PC-3 (cell line): ENCODE measurements at places on chromosomes 6 and 20. TPM values are rescaled to one million over a fixed set of nuclear protein-coding genes. Genes with fewer than 3 reads are reported as not detected.

Gene MACROD2
- total RNA-seq = 3.1 and 11.5 TPM in 2 replicates

GRCh38 chr20:57478176-57478575 is 46.8 kb downstream of the CTCFL start:
- DNase-seq = no peak

GRCh38 chr20:15297059-15297875 is 959.9 kb upstream of the FLRT3 start:
- peak; percentile 91 for DNase-seq

Gene DDO
- not detected in 2 replicates for total RNA-seq

- no peak for DNase-seq
These were observed 12.6 kb upstream of the DEFB113 start for GRCh38 chr6:49982046-49982445.

DNA sequence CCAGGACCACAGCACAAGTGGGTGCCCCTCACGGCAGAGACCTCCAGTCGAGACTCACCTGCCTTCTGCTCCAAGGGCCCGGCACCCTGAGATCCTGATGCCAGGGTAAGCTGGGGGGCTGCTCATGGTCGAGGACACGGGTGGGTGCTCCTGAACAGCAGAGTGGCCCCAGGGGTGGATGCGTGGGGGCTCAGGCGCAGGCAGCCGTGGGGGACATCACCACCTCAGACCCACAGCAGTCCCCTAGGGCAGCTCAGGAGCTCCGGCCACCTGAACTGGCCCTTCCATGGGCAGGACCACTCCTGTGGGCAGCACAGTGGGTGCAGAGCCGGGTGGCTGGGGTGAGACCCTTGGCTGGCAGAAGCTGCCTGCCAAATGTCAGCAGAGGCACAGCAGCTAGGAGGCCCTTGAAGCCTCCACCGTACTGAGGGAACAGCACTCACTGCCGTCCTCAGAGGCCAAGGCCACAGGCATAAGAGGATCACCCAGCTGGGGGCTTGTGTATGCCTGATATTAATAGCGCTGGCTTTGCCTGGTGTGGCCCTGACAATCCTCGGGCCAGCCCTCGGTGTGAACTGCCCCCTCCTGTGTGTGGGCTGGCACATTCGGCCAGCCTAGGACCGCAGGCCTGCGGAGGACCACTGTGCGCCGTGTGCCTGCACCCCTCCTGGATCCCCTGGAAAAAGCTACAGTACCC is 5.4 kb downstream of the UCKL1 start:
- no peak for DNase-seq

DNA sequence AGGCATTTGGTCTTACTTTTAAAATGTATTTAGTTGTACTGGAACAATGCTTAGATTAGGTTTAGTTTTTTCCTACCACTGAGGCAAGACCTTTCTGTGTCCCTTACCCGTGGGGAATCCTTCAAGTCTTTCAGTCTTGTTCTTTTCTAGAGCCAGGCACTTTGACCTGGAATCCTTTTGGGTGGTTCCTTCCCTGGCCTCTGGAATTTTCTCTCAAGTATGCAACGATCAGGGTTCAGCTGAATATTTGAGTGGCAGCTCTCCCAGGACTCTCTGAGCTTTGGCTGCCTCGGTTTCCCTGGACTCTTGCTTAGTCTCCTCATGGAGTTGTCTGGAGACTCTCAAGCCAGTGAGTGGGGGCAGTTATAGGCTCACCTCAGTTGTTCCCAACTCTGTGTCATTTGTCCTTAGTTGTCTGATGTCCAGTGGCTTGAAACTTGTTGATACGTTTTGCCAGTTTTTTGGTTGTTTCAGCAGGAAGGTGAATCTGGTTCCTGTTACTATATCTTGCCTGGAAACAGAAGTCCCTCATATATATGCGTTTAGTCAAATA is 118.1 kb downstream of the QKI start:
- DNase-seq = no peak

DNA sequence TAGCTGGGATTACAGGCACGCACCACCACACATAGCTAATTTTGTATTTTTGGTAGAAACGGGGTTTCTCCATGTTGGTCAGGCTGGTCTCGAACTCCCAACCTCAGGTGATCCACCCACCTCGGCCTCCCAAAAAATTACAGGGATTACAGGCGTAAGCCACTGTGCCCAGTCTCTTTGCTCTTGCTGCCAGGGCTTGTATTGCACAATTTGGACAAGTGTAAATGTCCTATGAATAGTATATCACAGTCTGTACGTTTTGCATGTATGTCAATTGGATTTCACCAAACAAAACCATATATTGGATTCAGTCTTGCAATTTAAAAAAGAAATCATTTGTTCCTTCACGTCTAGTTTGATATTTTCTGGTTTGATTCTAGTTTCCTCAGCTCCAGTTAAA is 2.1 kb upstream of the DOK5 start:
- no peak for DNase-seq

- no peak for DNase-seq
These were observed 522.5 kb downstream of the EPM2A start for GRCh38 chr6:145212813-145213212.

Gene CEP250
- total RNA-seq = 52.5 and 75.0 TPM in 2 replicates

GRCh38 chr6:113359155-113360140 is 497.7 kb upstream of the MARCKS start:
- peak; percentile 68 for DNase-seq

Gene HLA-DPB1
- not detected in 2 replicates for total RNA-seq

DNA sequence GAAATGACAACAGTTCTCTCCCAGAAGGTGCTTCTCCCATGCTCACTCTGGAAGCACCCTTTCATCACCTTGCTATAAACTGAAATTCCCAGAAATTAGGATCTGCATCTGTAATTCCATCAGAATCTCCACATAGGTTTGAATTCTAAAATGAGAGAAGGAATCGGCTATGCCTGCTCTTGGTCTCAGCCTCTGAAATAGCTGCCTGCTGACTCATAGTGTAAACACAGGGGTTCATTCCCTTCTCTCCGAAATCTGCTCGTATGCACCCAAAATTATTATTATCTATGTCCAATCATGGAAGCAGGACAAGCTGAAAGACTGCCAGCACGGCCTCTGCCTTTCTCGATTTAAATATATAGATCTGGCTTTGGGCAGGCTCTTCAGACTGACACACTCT is 74.6 kb upstream of the TAB2 start:
- peak; percentile 39 for DNase-seq

- no peak for DNase-seq
These were observed 198.8 kb upstream of the NOX3 start for GRCh38 chr6:155654474-155654873.

DNA sequence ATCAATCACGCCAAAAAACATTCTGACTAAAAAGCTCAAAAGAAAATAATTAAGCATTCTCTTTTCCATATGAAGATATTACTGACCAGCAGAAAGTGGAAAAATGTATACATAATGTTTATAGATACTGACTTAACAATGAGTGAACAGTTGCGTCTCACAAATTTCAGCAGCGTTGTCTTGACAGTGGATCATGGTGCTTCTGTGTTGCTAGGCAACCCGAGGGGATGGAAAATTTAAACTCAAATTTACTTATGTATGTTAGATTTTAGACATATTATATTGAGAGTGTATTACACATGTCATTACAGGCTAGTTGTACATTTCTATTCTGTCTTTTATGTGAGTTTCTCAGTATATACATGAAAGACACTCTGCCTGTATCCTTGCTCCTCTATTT is 110.2 kb downstream of the LAMA2 start:
- DNase-seq = no peak

DNA sequence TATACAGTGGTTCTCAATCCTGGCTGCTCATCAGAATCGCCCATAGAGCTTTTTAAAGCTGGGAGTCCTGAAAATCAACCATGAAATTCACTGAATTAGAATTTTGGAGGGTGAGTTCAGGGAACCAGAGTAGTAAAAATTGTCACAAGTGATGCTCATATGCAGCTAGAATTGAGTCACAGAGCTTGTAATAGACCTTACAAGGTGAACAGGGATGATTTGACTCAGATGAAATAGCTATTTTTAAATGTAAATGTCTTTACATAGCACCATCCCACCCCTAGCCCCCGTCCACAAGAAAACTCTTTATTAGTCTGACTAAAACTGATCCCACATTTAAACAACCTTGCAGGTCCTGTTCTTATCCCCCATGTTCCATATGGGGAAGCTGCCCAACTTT is 531.7 kb downstream of the LMBRD1 start:
- DNase-seq = no peak

- no peak for DNase-seq
These were observed 34.9 kb downstream of the DYNLT1 start for GRCh38 chr6:158609455-158610155.

DNA sequence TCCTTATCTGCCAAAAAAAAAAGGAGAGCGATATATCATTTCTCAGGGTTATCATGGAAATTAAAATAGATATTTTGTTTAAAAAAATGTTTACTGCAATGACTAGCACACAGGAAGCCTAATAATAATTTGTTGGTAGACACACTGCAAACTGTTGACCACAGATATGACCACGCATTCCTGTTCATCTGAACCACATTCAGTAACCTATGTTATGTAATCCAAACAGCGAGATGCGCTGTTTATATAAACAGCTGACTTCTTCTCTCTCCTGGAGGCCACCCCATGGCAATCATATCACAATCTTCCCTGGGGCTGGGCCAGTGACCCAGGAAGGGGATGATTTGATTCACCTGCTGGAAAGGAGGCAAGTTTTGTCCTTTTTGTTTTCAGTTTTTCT is 129.3 kb upstream of the UST start:
- DNase-seq = peak; percentile 4

DNA sequence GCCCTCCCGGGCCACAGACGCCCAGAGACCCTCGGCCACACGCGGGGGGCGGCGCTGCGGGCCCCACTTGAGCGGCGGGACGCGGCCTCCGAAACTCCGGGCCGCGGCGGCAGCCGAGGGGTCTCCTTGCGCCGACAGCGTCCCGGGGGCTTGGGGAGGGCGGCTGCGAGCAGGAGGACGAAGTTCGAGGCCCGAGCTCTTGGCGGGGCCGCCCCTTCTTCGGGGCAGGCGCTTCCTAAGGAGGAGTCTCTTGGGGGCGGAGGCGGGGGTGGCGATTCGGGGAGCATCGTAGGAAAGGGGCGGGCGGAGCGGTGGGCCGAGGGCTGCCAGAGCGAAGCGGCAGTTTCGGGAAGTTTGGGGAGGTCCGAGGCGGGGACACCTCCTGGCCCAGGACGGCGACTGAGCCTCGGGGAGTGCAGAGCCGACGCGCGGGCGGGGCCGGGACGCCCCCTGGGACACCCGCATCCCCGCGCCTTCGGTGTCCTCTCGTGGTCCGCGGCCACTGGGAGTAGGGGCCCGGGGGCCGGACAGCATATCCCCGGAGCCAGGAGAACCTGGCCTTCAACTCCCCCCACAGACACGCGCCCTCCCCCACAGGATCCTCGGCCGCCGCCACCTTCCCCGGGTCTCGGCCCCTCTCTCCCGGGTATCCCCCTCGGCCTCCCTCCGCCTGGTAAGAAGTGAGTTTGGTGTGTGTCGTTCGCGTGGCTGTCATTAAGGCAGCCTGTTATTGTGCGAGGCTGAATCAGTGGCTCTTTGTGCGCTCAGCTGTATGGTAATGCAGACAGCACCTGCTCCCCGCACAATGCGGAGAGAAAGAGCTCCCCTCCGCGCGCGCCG is 613 bp upstream of the DLL1 start:
- peak; percentile 27 for DNase-seq

GRCh38 chr6:116922853-116923548 is 46.0 kb downstream of the RFX6 start:
- DNase-seq = no peak

Gene NR2E1
- total RNA-seq = 0.07 TPM in 1 of 2 replicates, not detected in the other

Gene JPH2
- total RNA-seq = 15.5 and 15.8 TPM in 2 replicates

Gene PKIB
- total RNA-seq = 22.4 and 28.0 TPM in 2 replicates

GRCh38 chr20:4720977-4721349 is 746 bp upstream of the PRND start:
- no peak for DNase-seq

GRCh38 chr6:170160031-170160627 is 130.7 kb downstream of the DLL1 start:
- no peak for DNase-seq

- DNase-seq = no peak
These were observed 150.8 kb downstream of the PRL start for GRCh38 chr6:22145823-22146677.

DNA sequence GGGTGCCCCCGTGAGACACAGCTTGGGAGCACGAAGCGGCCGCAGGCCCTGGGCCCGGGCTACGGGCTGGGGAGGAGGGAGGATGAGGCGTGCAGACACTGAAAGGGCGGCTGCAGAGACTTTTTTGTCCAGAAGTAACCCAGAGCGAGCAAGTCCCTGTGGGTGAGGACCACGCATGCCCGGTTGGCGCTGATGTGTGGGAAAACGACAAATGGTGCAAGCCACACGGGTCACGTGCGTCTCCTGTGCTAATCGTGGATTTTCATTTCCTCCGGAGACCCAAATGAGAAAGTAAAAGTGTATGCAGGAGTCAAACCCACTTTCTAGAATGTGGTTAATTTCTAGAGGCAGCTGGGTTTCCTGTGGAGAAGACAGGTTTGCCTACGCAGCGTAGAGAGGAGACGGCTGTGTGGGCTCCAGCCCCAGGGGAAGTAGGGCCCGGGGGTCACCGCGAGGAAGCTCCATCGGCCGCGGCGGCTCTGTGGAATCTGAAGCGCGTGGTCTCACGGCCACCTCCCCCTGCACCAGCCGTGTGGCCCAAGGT is 19.0 kb downstream of the DLL1 start:
- DNase-seq = no peak

DNA sequence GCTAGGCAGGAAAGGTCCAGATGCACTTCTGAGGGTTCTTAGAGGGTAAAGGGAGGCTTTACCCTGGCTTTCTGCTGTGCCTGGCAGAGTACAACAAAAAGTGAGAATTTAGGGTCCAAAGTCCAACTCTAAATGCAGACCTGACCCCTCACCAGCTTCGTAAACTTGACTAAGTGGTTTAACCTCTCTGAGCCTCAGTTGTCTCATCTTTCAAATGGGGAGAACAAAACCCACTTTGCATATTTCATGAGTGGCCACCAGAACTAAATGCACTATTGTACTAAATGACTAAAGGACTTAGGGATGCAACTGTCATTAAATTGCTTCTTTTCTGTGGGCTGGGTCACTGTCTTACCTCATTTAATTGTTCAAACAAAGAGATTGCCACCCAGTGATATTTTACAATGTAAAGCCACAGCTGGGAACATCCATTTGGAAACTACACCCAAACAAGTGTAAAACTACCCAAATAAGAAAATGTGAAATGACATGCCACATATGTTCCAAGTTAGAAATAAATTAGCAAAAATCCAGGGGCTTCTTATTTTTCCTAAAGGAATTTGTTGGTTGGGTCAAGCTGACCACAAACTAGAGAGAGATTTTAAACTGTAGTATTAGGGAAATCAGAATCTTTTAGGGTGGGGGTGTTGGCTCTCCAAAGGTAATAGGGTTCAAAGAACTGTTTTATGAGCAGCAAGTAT is 48.3 kb upstream of the RIN2 start:
- DNase-seq = no peak

GRCh38 chr6:159257846-159258245 is 88.6 kb downstream of the FNDC1 start:
- no peak for DNase-seq
